ENCODE measurements at places on chromosomes 4 and X.

DNA sequence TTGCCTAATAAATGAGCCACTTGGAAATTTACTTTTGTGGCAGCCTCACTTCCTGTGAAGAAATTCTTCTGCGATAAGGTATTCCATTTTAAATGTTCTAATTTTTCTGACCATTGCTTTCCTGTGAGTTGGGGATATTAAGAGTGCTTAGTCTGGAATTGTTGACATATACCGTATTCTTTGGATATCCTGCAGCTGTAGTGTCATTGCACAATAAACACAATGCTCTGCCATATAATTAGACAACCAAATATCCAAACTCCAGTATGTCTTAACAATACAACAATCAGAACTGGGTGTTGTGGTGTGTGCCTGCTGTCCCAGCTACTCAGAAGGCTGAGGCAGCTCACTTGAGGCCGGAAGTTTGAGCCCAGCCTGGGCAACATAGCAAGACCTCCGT lies 99.4 kb downstream of the LUZP4 start:
- DNase-seq: no peak

DNA sequence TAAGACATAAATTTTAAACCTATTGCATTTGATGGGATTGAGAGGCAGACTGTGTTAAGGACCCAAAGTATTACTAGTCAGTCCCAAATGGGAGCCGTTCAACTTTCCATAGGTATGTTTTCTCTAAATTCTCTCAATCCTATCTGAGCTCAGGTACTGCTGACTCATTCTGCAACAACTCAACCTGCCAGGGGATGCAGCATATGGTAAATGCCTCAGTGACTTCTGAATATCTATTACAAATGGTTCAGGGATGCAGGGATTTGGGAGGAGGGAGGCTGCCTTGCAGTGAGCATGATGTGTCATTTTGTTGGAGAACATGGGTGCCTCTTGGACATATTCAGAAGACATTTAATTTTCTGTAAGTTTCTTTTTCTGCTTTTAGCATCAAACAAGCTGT lies 97.3 kb downstream of the HDAC8 start:
- no peak for DNase-seq

- no peak for DNase-seq
These were observed 11.8 kb downstream of the SCD5 start for GRCh38 chr4:82786828-82787227.

- no peak for DNase-seq
These were observed 57.4 kb upstream of the HGFAC start for GRCh38 chr4:3384391-3384770.

DNA sequence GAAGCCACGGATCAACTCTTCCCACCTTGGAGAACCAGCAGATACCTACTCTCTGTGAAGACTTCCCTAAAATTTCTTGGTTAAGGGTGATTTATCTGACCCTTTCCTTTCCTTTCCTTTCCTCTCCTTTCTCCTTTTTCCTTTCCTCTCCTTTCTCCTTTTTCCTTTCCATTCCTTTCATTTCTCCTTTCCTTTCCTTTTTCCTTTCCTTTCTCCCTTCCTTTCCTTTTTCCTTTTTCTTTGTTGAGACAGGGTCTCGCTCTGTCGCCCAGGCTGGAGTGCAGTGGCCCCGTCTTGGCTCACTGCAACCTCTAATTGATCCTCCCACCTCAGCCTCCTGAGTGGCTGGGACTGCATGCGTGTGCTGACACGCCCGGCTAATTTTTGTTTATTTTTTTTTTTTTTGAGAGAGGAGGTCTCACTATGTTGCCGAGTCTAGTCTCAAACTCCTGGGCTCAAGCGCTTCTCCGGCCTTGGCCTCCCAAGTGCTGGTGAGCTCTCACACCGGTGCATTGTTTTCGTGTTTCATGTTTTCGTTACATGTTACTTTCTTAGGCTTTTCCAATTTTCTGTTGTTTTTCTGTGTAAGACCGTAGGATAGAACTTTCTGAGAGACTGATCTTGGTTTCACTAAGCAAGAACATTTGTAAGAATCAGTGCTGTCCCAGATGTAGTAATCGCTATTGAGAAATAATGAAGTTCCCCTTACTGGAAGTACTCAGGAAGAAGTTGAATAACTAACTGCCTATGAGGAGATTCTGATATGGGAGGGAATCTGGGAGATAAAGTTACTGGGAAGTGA lies 2.0 kb downstream of the TMEM165 start:
- DNase-seq: no peak

GRCh38 chr4:1572521-1572920 lies 111.6 kb downstream of the FAM53A start:
- no peak for DNase-seq

- no peak for DNase-seq
These were observed 8.6 kb upstream of the MAML3 start for GRCh38 chr4:140162596-140162995.

DNA sequence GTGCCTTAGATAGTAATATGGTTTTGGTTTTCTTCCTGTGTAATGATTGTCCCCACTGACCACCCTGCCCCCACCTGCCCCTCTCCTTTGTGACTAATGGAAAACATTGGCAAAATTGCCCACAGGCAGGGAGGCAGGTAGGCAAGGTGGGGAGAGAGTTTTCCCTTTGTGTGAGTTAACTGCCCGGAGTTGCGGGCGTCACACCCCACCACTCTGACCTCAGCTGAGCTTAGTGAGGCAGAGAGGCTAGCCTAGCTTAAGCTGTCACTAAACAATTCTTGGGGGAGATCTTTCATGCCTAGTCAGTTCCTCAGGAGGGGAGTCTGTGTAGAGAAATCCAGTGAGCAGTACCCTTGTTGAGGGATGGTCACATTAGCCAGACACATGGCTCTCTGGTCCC lies 245.3 kb downstream of the BCOR start:
- no peak for DNase-seq

Data from stimulated activated CD4-positive, alpha-beta T cell treated with anti-CD3 and anti-CD28 coated beads, Interleukin-15, amount 100 ng/mL, for 24 hours (primary cell).